HT1080 (cell line): ENCODE measurements at places on chromosomes 7 and 10. TPM values are rescaled to one million over a fixed set of nuclear protein-coding genes. Genes with fewer than 3 reads are reported as not detected.

DNA sequence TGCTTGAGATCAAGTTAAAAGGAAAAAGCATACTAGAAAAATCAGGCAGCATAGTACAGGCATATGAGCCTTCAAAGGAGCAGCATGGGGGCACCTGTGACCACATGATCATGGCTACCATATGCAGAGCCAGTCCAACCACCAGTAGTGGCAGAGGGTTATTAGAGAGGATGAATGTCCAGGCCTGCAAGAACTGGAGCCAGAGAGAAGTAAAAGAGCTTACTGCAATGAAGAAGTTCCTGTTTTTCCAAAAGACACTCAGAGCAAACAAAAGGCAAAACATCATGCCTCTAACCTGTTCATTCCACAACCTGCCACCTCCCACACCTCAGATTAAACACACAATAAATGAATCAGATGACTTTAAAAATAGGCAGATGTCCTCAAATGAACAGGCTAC lies 99.6 kb upstream of the NAMPT start:
- DNase-seq, result no peak

GRCh38 chr7:50832744-50833143 lies 50.0 kb upstream of the GRB10 start:
- peak; percentile 86 for DNase-seq

- no peak for DNase-seq
Measured at GRCh38 chr7:139656387-139656786, 121.4 kb downstream of the HIPK2 start.

GRCh38 chr7:155254018-155254417 lies 43.7 kb upstream of the INSIG1 start:
- no peak for DNase-seq

The MRLN gene
- total RNA-seq, result 0.43 TPM in 1 of 2 replicates, not detected in the other

The NUP205 gene
- 105 and 122 TPM in 2 replicates for total RNA-seq

GRCh38 chr10:44311563-44312051 lies 73.3 kb downstream of the CXCL12 start:
- DNase-seq, result no peak

The HYAL4 gene
- 0.13 TPM in 1 of 2 replicates, not detected in the other for total RNA-seq

The HHEX gene
- 2.6 and 2.7 TPM in 2 replicates for total RNA-seq

The UPK3BL2 gene
- 4.7 and 6.4 TPM in 2 replicates for total RNA-seq

DNA sequence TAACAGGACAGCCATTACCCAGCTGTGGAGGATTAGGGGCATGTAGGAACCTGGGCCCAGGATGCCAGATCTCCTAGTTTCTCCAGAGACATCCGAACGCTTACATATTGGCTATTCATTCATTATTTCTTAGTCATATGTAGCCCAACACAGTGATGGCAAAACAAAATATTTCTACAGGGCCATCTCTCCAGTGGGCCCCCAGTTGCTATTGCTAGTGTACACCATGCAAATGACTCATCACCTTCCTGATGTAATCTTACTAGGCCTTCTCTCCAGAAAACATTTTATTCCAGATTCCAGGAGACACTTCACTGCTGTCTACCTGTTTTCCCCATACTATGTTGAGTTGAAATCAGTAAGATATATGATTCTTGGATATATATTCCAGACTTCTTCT lies 201.7 kb downstream of the PLXDC2 start:
- DNase-seq, result no peak

The NRAP gene
- not detected in 2 replicates for total RNA-seq

DNA sequence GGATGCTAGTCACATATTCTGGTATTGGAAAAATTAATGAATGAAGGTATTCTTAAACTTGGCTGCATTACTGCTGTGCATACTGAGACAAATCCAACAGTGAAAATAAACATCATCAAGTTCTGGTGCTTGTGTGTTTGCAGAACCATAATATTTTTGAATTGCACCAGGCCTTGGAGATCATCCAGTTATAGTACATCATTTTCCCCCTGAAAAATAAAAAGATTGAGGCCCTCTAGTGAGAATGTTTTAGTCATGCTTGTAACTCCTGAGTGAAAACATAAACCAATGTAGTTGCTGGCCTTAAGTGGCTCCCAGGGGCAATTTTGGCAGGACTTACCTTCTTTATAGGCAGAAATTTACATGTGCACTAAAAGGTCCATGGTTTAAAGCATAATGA lies 218.8 kb upstream of the TMEM229A start:
- DNase-seq, result no peak

DNA sequence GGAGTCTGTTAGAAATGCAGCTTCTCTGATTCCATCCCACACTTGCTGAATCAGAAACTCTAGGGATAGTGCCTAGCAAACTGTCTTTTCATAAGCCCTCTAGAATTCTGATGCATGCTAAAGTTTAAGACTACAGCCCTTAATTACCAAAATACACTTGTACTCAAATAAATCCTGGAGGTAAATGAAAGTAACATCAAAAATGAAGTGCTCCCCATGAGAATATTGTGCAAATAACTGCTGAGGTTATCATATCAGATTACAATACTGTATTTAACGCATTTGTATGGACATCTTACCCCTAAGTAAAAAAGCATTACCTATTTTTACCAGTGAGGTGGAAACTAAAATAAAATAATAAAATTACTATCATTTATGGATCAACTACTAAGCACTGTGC lies 104.7 kb downstream of the CHCHD3 start:
- no peak for DNase-seq

The CUZD1 gene
- 0.47 and 0.55 TPM in 2 replicates for total RNA-seq

DNA sequence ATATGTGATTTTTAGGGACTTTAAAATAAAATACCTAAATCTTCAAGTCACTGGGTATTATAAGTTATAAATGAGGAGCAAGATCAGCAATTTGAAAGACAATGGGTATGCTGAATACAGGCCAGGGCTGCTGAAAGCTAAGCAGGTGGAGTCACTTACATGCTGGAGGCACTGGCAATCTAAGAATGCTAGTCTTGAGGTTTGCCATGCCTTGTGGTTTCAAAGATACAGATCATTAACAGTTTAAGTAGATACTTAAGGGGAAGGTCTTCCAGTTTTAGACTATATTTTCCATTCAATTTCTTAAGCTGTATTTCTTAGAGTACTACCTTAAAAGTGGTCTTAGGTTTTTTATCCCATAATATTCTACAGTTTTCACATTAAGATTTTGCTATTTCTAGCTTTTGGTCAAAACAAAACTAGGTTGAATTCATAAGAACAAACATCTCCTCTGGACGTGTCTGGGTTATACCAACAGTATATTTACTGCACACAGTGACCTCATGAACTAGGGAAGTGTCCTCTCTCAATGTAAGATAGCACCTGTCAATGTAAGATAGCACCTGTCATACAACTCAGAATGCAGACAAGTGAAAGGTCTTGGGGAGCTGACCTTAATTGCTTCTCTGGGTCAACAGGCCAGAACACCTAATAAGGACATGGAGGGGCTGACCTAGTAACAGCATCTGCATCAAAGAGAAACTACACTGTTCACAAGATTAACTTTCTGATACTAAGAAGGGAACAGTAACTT lies 2.0 kb downstream of the SRI start:
- no peak for DNase-seq

DNA sequence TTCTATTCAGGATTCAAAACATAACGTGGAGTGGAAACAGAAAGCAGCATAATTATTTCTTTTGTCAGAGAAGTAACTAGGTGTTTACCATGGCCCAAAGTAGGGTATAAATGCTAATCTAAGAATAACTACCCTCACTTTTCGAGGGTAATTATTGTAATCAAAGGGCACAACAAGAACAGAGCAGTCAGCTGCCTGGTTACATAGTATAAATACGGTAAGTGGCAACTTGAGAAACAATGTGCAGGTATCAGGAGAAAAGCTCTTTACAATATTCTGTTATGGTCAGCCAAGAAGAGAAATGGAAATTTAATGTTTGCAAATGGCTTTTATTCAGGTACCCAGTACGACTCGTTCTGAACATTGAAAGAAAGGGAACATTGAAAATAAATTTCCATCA lies 242.0 kb upstream of the NPY start:
- DNase-seq, result no peak

The UBN2 gene
- 1.4 and 1.6 TPM in 2 replicates for total RNA-seq

The WDR11 gene
- total RNA-seq, result 25.6 and 33.6 TPM in 2 replicates

GRCh38 chr10:128463991-128464760 lies 338.0 kb upstream of the MKI67 start:
- DNase-seq, result no peak

The H2BK1 gene
- total RNA-seq, result not detected in 2 replicates

The LIPJ gene
- total RNA-seq, result not detected in 2 replicates

DNA sequence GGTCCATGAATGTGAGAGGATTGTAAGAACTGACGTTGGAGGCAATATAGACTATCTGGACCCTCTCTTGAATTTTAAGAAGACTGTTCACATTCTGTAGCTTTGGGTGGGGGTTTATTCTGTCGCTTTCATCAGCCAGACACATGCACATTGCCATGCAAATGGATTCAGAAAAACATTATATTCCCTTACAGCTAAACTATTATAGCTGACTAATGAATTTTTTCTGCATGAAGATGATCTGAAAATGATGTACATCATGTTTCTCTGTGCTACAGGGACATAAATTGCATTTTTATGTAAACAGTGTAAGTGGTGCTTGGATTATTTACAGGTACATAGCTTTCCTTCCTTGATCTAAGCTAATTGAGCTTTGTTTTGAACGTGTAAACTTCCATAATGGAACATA lies 1.5 kb downstream of the MET start:
- no peak for DNase-seq

- DNase-seq, result no peak
Measured at GRCh38 chr7:117718116-117718835, 155.0 kb downstream of the CTTNBP2 start.

GRCh38 chr7:26930201-26930600 lies 65.8 kb upstream of the SKAP2 start:
- DNase-seq, result no peak

DNA sequence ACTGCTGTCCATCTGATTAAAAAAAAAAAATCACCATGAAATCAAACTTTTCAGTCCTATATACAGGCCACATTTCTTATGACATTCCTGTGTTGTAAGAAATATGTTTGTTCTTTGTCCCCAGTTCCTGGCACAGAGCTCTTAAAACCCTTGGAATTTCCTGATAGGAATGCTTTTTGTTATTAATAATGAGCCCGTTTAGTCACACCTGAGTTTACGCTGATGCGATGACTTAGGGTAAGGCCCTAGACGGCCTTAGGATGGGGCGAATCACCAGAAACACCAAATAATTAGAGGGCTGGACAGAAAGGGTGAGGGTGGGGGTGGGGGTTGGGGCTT lies 17.5 kb downstream of the TSPAN15 start:
- DNase-seq, result no peak

- DNase-seq, result no peak
Measured at GRCh38 chr10:124497196-124497881, 35.7 kb downstream of the LHPP start.

The UNCX gene
- not detected in 2 replicates for total RNA-seq

The TCAF2 gene
- 3.1 and 3.3 TPM in 2 replicates for total RNA-seq

The TAC1 gene
- not detected in 2 replicates for total RNA-seq

The LRGUK gene
- total RNA-seq, result not detected in 2 replicates

DNA sequence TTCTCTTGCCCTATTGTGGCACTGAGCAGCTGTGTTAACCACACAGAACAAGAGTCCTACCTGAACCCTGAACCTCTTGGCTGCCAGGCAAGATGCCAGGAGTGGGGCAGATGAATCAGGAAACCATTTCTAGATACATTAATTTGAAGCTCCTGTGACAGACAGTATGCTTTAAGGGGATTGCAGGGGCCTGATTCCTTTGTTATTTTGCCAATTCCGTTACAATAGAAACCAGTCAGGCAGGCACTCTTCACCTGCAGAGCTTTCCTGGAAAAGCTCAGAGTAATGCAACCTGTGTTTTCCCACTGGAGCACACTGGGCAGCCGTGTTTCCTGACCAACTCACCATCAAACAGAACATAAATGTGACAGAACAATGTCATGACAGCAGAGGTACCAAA lies 233.1 kb downstream of the BMPER start:
- no peak for DNase-seq

- DNase-seq, result no peak
Measured at GRCh38 chr10:17316488-17317170, 88.6 kb downstream of the VIM start.

The EPHB6 gene
- 1.5 and 4.0 TPM in 2 replicates for total RNA-seq

DNA sequence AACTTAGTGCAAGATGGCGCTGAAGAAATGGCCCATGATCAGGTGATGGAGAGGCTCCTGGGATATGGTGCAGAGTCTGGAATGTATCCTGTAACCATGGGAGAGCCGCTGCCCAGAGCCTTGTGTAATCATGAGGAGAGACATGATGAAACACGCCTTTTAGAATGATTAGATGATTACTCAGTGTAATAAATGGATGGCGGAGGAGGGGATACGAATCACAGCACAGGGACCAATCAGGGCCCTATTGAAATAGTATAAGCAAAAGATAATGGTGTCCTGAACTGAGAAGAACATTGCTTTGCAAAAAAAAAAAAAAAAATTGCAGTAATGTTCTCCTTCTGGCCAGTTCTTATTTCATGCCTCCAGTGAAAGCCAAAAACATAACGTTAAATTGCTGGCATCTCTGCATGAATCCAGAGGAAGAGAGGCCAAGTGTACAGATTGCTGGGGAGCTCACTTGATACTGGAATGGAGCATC lies 668.5 kb upstream of the AUTS2 start:
- no peak for DNase-seq

- no peak for DNase-seq
Measured at GRCh38 chr10:121148921-121149320, 297.8 kb downstream of the WDR11 start.
